Astrocyte of the hippocampus (primary cell): ENCODE measurements at places on chromosomes 1 and 21.

- no peak for DNase-seq
Measured at GRCh38 chr1:119966020-119966419, 69.7 kb upstream of the ADAM30 start.

- no peak for DNase-seq
Measured at GRCh38 chr1:10717296-10718082, 79.0 kb downstream of the CASZ1 start.

GRCh38 chr1:71638081-71638766, 557.4 kb upstream of the ZRANB2 start:
- DNase-seq, result peak; percentile 56

DNA sequence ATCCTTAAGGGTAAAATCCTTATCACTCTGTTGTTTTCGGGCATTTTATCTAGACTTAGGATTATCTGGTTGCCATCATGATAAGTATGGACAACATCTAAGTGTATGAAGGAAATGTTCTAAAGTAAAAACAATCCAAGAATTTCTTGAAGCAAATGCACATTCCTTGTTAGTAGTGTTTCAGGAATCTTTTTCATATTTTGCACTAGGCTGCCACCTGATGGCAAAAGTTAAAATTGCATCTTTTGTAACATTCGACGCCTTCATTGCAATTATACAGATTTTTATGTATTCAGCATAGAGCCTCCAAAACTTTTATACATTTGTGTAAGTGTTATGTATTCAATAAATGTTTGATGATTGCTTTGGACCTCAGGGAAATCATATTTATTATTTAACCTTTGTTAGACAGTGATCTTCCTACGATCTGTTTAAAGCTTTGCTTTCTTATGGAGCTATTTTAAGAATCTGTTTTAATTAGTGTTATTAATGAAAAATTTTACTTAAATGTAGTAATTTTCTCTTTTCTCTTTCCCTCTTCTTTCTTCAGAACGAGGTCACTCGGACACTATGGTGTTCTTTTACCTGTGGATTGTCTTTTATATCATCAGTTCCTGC, 49.4 kb upstream of the KIAA1614 start:
- peak; percentile 78 for DNase-seq

DNA sequence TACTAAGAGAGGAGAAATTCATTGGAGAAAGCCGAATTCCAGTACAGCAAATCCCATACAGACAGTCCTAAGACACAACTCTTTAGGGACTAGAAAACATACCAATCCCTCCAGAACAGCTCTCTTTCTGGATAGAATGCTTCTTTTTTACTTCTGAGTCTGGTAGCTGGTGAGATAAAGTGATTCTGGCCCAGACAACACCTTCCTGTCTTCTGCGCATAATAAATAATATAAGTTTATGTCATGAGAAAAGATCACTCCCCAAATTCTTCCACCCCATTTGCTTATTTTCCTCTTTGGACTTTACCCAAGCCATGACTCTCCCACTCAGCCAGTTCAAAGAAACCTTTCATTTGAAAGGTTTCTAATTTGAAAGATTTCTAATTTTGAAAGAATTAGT, 98.4 kb downstream of the EDEM3 start:
- peak; percentile 16 for DNase-seq

- peak; percentile 73 for DNase-seq
Measured at GRCh38 chr1:200558866-200559459, 61.6 kb downstream of the KIF14 start.

DNA sequence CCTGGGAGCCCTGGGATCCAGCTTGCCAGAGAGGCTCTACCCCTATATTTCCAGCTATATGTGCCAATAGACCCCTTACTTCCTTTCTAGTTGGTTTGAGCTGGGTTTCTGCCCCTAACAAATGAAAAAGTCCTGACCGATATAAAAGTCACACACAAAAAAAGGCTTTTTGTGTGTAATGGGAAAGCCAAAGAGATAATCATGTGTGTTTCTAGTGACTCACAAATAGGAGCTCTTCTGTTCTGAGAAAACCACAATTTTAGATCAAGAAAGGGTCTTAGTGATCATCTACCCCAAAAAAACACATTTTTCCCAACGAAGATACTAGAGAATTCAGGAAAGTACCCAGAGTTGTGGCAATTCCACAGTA, 23.0 kb upstream of the PLEKHA6 start:
- DNase-seq, result no peak

GRCh38 chr1:31875636-31876236, 59.9 kb upstream of the SPOCD1 start:
- no peak for DNase-seq

DNA sequence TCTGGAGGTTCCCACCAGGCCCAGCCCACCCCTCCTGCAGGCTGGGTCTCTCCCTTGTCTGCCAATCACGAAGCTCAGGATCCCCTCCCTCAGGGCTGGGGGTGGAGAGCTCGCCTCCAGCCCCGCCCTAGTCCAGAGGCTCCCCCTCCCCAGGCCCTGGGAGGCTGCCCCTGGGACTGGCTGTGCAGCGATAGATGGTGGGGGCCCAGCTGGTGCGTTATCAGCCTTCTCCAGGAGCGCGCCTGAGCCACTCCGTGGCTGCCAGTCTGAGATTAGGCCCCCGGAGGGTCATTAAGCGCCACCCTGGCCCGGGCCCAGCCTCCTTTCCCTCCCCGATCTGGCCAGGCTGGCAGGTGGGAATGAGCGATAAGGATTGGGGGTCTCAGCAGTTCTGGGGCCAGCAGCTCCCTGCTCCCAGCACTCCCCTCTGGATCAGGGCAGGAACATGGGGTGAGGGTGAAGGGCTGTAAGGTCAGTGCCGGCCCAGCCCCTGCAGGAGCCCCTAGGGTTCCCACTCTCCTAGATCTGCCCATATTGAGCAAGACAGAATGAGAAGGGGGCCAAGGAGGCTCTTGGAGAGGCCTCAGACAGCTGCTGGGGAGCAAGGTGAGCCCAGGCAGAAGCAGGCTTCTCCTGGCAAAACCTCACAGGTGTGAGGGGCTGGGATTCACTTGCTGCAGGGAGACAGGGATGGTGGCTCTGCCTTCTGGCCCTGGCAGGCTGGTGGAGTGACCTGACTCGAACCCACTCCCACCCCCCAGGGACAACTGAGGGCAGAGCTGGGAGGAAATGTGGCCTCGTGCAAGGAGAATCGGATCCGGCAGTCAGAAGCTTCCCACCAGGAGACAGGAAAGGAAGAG, 8.5 kb downstream of the PDZK1IP1 start:
- DNase-seq, result no peak

GRCh38 chr1:33576821-33577599, 104.6 kb downstream of the ZSCAN20 start:
- DNase-seq, result no peak

GRCh38 chr1:9714257-9714718, 62.8 kb downstream of the PIK3CD start:
- no peak for DNase-seq

DNA sequence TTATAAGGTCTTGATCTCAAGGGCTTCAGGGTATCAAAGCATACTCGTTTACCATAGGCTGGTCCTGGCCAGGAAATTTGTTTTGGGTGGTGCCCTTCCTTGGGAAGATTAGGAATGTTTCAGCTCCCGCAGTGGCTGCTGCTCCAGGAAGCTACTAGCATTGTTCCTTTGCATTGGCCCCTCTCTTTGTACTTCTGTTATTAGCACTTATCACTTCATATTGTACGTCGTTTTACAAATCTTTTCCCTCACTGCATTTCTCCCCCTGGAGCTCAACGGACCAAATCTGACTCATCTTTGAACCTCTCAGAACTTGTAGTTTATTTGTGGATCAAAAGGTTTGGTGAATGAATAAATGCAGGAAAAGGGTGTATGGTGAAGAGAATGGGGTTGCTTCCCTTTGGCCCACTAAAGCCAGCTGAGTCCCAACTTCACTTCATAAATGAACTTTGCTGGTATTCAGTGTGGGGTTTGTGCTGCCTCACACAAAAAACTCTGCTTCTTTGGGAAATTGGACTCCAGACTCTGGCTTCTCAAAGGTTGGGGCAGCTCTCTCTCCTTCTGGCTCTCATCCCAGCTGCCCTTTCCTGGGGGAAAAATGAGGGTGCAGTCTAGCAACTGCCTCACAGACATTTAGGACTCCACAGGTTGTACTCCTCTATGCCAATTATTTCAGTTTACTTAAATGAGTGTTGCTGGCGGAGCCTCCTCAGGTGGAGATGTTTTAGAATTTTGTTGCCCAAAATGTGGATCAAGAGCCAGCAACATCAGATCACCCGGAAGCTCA, 5.9 kb downstream of the GNAT2 start:
- no peak for DNase-seq

- no peak for DNase-seq
Measured at GRCh38 chr1:101706366-101706765, 290.4 kb downstream of the OLFM3 start.

DNA sequence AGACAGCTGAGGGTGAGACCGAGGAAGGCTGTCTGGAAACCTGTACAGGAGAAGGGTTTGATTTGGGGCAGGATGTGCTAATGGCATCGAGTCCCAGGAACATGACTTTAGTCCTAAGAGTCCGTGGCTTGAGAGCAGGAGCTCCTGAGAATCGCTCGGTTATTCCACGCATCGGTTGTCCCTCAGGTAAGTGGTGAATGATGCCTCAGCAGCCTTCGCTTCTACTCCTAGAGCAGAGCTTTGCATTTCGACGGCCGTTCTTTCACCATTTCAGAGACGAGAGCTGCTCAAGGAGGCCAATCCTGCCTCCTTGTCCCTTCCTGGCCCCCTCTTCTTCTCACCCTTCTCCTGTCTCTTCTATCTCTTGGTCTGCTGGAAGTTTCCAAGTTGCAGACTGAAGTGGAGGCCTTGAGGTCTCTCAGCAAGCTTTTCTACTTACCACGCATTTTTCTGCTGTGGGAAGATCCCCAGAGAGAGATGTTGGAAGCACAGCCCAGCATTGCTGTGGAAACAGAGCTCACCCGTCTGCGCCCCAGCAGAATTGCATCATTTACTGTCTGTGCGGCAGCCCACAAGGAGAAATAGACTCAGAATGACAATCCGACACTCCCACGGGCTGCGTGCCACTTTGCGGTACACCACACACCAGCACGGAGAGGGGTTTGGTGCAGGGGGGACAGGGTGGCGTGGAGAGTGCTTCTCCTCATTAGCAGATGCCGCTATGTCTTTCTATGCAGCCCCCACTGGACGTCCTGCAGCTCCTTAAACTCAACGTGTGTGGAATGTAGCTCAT, 270.7 kb upstream of the C1orf174 start:
- DNase-seq, result no peak

GRCh38 chr1:11985851-11986250, 5.6 kb downstream of the MFN2 start:
- no peak for DNase-seq

- DNase-seq, result no peak
Measured at GRCh38 chr1:109482242-109482641, 1.5 kb upstream of the ATXN7L2 start.
